ENCODE measurements at places on chromosomes 5 and 9. TPM values are rescaled to one million over a fixed set of nuclear protein-coding genes. Genes with fewer than 3 reads are reported as not detected.

The RETREG1 gene
- 25.0 TPM for total RNA-seq

The MZB1 gene
- total RNA-seq: 0.18 TPM

The FOXD4 gene
- 1.00 TPM for total RNA-seq

The GLDC gene
- total RNA-seq: 30.3 TPM

The TICAM2 gene
- 0.82 TPM for total RNA-seq

The AP3B1 gene
- total RNA-seq: 35.0 TPM

The ZNG1C gene
- 43.8 TPM for total RNA-seq

- no peak for DNase-seq
Observed at GRCh38 chr9:101593345-101593744, 1.4 kb downstream of the PPP3R2 start.

DNA sequence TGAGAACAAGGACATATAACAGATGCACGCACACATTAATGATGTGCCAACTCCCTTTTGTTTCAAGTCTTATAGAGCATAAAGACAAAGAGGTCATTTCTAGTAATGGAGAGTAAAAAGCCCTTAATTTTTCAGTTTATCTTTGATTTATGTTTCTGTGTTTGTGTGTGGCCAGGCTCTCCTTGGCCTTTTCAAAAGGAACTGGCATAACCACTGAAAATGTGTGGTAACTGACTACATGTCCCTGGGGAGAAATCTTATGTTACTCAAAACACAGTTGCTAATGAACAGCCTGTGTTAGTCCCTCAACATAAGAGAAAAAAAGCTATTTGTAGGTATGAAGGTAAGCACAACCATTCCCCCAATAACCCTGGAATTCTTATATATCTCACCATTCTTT is 47.6 kb upstream of the SHOC1 start:
- DNase-seq: no peak

DNA sequence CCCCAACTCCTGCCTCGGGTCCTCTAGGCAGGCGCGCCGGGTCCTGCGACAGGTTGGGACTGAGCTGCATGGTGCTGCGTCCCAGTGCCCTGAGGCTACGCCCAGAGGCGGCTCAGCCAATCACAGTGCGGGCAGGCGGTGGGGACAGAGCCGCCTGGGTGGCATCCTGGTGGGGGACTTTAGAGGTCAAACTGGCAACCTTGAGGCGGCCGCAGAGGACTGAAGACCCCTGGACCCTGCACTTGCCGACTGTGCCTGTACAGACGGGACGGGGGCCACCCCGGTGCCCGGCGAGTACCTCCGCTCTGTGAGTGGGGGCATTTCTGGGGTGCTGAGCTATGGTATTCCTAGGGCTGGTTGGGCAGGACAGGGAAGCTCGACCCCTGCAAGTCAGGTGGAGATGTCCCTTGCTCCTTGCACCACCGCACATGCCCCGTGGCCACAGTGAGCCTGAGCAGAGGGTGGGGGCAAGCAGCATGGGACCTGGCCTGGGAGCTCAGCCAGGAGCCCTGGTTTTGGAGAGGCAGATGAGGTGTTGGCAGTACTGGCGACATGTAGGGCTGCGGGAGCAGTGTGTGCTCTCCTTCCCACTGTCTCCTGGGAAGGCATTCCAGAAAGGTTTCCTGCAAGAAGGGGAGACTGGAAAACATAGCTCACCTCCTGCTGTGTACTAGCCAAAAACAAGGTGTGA is 45.5 kb downstream of the CTSL start:
- DNase-seq: no peak

DNA sequence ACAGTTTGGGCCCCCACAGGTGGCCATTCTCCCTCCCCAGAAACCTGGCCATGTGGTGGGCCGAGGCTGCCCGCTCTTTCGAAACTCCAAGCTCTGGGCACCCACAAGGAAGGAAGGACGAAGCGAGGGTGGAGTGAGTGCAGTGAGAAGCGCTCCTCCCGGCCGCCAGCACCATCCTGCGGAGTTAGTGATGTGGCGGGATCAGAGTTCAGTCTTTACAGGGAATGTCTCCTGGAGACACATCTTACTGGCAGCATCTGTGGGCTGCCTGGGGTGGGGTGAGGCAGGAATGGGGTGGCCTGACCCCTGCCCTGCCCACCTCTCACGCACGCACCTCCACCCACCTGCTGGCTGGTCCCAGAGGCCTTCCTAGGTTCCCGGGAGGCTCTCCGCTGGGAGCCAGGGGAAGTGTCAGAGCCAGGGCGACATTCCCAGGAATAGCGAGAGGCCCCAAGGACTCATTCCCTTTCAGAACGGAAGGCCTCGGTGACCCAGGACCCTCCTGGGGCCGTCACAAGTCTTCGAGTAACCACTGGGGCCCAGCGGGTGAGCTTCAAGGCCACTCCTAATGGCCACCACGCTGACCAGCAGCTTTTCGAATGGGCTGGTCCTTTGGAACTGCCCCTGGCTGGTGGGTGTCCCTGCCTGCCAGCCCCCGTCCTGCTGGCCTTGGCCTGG is 5.5 kb upstream of the RNU6ATAC start:
- no peak for DNase-seq

- DNase-seq: no peak
Observed at GRCh38 chr5:149151717-149152116, 10.4 kb downstream of the ABLIM3 start.

DNA sequence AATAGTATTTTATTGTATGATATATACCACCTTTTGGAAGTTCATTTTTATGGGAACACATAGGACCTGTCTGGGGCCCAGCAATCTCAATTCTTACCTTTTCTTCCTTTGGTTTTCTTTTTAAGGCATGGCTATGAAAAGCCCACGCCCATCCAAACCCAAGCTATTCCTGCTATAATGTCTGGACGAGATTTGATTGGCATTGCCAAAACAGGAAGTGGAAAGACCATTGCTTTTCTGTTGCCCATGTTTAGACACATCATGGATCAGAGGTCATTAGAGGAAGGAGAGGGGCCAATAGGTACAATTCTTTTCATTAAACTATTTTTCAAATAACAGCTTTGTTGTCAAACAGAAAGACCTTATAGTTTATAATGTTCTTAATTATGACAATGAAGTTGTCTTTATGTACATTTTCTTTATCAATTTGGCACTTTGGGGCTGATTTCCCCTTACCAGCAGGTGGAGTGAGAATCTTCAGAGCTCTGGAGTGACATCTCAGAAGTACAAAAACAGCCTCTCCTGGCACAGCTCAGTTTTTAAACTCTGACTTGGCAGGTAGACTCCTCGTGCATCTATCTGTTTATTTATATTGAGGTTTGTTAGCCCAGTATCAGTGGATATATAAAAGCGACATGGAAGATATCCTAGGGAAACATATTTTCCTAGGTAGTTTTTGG is 25.8 kb downstream of the DDX46 start:
- no peak for DNase-seq

DNA sequence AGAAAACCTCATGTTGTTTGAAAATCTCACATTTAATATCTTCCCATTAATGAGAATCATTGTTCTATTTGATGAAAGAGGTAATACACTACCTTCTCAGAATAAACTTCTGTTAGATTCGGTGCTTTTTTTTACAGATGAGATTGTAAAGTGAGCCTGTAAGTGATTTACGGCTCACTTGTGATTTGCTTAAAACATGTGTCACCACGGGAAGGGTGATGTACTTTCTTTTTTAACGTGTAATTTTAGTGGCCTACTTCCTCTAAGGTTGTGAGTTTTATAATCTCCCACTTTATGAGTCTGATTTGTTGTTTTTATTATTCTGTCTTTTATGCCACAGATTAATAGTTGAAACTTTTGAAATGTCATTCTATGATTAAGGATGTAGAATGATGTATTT is 15.9 kb downstream of the ANXA1 start:
- no peak for DNase-seq

DNA sequence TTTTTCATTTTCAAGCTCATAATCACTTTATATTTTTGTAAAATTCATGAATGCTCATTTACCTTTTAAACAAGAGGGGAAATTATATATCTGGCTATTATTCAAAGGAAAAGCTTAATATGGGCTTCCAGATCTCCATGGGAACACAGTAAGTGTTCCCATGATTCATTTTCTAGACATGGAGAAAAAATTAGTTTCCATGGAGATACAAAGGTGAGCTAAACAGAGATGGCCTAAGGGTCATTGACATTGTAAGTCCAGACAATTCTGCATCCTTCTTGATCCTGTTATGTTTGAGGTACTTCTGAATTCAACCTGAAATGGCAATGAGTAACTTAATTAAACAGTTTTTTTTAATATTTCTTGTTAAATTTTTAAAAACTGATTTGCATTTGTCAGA is 341.4 kb upstream of the PRR16 start:
- DNase-seq: no peak

DNA sequence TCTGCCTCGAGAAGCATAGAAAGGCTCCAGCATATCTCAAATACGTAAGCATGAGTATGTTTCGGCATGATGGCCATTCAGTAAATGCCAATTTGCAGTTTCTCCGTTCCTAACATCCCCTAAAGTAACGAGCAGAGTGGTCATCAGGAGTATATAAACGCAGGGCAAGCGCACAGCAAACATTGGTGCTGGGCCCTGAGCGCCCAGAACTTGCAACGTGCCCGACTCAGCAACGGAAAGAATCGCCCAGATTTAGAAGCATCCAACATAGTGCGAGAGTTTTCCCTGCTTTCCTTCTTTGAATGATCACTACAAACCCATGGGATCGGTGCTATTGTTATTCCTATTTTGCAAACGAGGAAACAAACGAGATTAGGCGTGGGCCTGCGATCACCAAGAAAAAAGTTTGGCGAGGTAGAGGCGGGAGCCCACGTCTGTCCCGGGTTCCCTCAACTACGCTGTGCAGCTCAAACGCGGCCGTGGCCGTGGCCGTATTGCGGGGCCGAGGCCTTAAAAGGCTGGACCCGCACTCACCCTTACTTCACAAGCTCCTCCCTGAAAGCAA is 505 bp downstream of the RPS14 start:
- DNase-seq: no peak

DNA sequence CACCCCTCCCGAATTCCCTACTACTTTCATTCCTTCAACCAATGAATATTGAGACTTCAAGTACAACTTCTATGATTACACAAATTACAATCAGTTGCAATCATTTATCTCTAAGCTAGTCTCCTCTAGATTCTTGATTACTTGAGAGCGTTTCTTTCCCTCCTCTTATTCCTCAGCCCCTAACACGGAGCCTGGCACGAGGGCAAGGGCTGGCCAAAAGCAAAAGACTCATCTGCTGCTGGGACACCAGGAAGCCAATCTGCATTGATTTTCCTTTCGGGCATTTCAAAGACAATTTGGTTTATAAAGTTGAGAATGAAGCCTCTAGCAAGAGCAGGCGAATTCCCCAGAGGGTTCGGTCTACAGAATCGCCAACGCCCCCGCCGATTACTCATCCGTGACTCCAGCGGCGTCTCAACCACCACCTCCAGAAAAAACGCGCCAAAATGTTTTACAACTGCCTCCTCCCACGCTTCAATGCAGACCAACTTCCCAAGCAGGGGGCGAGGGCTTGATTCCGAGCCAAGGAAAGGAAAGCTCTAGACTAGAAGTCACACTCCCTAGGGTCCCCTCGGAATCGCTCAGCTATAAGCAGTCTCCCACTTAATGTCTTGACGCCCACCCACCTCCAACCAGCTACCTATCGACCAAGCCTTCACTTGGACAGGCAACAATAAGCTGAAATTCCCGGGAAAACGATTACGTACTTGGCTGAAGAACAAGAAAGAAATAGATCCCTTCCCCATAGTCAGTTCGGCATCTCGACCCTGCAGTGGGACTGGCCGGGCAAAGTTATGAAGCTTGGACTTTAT is 1.5 kb downstream of the PCSK1 start:
- DNase-seq: no peak

GRCh38 chr5:132470596-132470995 is 20.0 kb downstream of the IRF1 start:
- no peak for DNase-seq

- no peak for DNase-seq
Observed at GRCh38 chr9:133873461-133873891, 118.6 kb downstream of the VAV2 start.

DNA sequence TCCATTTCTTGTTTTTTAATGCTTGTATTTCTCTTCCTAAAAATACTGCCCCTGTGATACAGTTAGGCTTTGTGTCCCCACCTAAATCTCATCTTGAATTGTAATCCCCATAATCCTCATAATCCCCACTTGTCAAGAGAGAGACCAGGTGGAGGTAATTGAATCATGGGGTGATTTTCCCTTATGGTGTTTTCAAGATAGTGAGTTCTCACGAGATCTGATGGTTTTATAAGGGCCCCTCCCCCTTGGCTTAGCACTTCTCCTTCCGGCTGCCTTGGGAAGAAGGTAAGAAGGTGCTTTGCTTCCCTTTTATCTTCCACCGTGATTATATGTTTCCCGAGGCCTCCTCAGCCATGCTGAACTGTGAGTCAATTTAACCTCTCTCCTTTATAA is 227.4 kb downstream of the MAN2A1 start:
- DNase-seq: no peak

DNA sequence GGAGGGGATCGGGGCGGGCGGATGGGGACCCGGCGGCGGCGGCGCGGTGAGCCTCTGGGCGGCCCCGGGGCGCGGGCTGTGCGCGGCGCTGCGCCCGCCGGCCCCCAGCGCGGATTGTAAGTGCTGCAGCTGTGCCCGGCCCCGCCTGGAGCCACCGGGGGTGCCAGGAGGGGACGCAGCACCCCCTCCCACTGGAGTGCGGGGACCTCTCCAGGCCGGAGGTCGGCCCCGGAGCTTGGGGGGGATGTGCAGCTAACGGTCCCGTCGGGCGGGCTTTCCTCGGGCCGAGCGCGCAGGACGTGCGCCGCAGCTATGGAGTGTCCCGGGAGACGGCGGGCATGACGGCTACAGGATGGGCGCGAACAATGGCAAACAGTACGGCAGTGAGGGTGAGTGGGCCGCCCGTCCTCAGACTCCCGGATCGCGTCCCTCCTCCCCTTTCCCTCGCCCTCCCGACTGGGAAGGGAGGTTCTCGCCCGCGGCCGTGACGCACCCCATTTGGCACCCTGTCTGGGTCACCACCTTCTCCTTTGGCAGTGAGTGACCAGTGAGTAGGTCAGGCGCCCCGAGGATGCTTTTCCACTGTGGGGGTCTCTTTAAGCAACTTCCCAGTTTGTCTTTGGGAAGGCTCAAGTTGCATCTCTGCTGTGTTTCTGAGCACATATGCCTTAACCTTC is 483 bp downstream of the FBXL7 start:
- DNase-seq: no peak

DNA sequence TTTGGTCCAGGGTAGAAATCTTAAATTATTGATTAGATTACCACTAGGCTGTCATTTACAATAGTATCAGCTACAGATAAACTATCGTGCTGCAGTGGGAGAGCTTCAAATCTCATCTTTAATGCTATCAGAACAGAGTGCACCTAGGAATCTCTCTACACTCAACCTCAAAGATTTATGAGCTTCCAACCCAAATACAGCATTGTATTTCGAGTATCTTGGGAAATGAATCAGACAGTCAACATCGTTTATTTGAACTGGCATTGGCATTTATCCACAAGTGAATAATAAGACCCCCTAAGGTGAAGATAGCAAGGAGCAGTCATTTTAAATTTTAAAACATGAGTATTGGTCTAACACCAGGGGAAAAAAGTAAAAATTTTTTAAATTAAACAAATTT is 1203.2 kb downstream of the CDH12 start:
- no peak for DNase-seq

GRCh38 chr5:62296998-62297397 is 9.0 kb upstream of the KIF2A start:
- DNase-seq: no peak

GRCh38 chr9:74083681-74084433 is 413.3 kb upstream of the RORB start:
- DNase-seq: no peak

GRCh38 chr5:10576790-10577189 is 12.9 kb downstream of the ANKRD33B start:
- DNase-seq: no peak

- no peak for DNase-seq
Observed at GRCh38 chr5:167451076-167451475, 840.4 kb upstream of the WWC1 start.

- DNase-seq: peak; percentile 36
Observed at GRCh38 chr5:10701567-10702039, 59.4 kb downstream of the DAP start.
